Choroid plexus epithelial cell (primary cell): ENCODE measurements at places on chromosomes 1 and 21.

DNA sequence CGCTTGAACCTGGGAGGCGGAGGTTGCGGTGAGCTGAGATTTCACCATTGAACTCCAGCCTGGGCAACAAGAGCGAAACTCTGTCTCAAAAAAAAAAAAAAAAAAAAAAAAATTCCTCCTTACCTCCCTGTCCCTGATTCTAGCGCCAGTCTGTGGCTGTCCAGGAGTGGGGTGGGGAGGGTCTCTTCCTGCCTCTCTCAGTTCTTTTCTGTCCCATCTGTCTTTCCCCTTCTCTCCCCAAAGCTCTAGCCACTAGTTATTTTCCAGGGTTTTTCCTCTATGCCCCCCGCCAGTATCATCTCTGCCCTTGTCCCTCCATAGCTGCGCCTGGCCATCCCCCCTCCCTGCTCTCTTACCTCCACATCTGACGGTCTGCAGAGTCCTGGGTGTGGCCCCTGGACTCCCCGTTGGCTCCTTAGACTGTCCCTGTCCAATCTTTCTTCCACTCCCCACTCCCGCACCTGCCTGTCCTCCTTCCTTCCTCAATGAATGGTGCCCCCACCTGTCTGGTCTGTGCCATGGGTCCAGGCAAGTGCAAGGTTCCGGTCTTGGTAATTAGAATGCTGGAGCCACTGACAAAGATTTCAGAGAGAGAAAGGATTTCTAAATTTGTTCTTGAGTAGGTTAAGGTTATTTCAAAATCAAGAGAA is 1.6 kb upstream of the TMEM63A start:
- DNase-seq, result no peak

- no peak for DNase-seq
Measured at GRCh38 chr1:232570007-232570406, 59.9 kb downstream of the SIPA1L2 start.

- DNase-seq, result peak; percentile 79
Measured at GRCh38 chr1:203306089-203306964, 1.0 kb downstream of the BTG2 start.

DNA sequence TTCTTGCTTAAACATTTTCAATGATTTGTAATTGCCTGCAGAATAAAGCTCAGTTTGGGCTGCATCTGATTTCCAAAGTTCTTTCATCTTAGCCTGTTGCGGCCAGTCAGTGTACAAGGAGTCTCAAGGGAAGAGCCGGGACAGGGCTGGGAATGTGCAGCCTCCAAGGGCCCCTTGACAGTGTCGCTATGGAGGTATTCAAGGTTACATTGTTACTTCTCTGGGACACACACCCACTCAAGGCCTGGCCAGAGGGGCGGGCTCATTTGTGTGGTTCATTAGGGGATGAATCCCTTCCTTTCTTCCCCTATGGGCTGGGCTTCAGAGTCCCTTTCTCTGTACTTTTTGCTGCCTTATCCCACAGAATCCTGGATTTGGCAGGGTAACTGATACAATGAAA is 107.6 kb upstream of the CSF3R start:
- DNase-seq, result no peak

GRCh38 chr1:159943278-159943640 is 2.2 kb downstream of the IGSF9 start:
- DNase-seq, result no peak

DNA sequence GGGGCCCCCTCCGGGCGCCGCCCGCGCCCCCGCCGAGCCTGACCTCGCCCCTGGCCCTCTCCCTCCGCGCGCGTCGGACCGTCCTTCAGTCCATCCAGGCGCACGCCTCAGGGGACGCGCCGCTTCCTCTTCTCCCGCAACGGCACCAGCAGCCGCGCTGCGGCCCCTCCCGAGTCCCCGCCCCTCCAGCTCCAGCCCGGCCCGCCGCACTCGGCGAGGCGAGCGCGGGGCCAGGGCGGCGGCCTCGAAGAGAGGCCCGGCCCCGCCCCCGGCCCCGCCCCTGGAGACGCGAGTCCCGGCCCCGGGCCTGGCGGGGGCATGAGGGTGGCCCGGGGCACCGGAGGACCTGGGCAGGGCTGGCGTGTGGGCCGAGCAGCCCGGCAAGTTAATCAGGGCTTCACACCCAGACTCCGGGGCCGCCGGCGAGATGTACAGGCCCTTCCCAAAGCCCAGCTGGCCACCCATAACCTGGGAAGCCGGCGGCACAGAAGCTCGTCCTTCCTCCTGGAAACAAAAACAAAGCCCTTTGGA is at the start of gene IGSF3:
Gene IGSF3, minus strand, starts transcription at position 159 of the 531 bp plus-strand sequence. CDS start 1,407 bp downstream, outside the sequence.
- peak; percentile 24 for DNase-seq

DNA sequence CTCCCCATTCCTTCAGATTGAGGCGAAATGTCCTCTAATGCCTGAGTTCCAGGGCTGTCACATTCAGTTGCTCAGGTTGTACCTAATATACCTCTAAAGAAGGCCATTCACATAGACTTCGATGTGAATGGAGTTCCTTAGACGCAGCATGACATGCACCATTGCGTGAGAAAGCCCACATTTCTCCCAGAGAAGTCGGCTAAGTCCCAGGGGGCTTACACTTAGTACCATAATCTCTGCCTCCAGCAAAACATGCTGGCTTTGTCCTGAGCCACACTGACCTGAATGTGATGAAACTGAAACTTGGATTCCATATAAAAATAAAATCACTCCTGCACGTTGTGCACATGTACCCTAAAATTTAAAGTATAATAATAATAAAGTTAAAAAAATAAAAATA is 23.2 kb upstream of the SLC2A1 start:
- DNase-seq, result no peak

GRCh38 chr1:231419738-231420298 is 2.3 kb downstream of the EGLN1 start:
- DNase-seq, result peak; percentile 28

DNA sequence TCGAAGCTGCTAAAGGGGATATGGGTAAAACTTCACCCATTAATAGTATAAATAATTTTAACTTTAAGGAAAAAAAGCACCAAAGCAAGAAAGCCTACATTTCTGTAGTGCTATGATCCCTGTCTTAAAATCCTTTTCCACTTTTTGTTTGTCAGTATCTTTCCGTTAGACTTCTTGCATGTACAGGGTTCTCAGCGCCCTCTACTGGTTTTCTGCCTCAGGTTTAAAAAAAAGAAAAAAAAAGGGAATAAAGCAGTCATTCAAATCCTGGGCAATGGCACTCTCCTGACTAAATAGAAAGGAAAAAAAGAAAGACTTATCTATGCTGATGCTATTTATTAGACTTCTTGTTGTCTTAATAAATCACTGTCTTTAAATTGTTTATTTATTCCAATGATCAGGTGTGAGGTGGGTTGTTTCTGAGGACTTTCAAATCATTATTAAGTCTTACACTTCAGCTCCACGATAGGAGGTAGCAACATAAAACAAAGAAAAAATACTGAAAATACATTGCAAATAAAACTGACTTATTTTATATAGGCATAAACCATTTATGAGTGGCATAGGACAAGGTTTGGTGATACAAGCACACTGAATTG is 475.4 kb upstream of the NR5A2 start:
- DNase-seq, result peak; percentile 88

DNA sequence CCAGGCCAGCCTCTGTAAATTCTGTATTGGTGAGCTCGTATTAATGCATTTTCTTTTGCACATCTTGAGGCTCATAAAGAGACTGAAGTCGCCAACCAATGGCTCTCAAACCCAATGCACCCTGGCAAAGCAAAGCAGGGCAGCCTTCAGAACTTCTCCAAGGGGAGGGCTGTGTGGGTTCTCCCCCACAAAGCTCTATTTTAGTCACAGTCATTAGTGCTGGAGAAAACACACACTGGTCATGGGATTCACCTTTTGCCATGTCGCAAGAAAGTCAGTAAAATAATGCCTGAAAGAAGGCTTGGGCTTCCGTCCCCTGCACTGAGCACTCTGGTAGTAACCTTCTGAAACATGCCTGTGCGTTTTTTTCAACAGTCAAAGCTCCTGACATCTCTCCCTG is 26.3 kb upstream of the ATF3 start:
- DNase-seq, result no peak

DNA sequence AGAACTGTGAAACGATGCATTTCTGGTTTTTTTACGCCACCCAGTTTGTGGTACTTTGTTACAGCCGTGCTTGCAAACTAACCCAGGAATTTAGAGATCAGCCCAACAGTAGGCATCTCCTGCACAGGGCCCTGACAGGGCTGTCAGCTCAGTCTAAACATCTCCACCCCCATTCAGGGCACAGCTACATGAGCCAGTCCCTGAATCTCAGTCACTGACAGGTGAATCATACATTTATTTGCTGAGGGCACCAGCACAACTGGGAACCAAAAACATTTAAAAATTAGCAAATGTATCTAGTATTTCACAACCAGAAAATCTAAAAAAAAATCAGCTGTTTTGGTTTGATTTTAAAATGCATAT is 30.7 kb downstream of the PRDX6 start:
- DNase-seq, result no peak

DNA sequence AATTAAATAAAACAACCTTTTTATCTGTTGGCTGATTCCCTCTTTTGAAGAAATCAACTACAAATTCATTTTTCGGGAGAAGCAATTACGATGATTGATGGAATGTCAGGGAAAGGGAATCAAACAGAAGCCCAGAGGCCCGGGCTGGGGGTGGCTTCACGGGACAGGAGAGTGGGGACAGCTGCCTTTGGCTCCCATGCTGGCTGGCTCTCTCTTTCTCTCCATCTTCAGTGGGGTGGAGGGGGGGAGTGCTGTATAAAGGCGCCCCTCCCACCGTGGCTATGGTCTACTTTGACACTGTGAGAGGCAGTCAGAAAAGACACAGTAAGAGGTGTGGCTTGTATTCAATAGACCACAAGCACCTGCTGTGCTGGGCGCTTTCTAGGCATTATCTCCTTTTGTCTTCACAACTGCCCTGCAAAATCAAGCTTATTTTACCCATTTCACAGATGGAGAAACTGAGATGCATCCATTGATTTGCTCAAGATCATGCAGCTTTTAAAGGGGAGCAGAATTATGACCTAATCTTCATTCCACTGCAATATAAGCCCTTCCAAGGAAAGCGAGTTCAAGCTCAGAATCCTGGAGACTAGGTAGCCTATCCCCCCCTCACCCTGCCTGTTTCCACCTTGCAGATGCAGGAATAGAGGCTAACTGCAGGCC is 92.9 kb downstream of the GRIK3 start:
- no peak for DNase-seq
